ENCODE measurements at places on chromosomes 11 and 22.

- no peak for DNase-seq
These were observed 925 bp upstream of the KCNJ11 start for GRCh38 chr11:17389211-17389956.

- DNase-seq, result no peak
These were observed 17.5 kb downstream of the OR9G1 start for GRCh38 chr11:56716379-56716854.

GRCh38 chr11:44028816-44029506, 18.8 kb upstream of the ACCSL start:
- DNase-seq, result no peak

DNA sequence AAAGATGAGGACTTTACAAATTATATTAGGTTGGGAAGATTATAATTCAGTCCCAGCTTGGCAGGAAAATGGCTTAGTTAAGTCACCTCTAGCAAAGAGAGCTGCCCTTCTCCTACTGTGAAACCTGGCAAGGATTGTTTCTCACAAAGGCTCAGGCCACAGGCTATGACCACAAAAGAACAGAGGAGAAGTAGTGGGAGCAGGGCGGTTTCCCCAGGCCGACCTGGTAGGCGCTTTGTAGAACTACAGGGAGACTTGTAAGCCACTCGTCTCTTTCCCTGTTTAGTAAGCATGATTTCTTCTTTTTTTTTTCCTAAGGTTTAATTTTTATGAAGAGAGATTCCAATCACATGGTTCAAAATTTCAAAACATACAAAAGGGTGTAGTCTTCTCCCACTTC, 4.6 kb downstream of the SNAP29 start:
- no peak for DNase-seq

DNA sequence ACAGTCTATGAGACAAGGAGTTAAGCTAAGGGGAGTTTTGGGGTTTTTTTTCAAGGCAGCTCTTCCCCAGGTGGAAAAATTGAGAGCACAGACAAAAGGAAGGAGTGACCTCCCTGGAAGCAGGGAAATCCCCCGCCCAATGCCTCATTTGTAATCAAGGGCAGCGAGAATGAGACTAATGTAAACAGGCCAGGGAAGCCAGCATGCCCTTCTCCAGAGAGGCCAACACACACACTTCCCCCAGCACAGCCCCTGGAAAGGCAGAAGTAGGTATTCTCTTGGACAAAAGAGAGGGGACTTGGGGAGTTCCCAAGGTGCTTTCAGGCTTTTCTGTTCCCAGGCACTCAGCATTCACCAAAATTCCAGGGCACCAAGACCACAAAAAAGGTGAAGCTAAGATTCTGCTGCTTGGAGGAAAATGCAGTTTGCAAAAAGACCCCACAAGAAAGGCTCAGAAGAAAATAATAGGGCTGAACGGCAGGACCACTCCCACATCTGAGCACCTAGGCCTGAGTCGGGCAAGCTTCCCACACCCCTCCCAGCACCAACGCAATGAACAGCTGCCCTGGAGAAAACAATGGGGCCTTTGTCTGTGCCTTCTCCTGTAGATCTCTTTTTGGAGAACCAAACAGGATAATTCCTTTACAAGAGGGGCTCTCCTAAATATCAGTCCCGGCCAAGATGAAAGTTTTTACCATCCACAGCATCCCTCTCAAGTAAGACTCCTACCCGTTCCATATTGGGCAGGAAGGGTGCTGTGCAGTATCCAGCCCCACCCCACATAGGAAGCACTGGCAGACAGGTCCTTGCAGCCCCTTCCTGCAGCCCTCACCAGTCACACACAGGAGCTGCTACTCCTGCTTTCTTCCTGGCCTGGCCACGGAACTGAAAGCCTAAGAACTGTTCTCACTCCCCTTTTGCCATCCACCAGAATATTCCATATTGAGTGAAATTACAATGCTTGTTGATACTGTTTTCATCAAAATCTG, 70.7 kb upstream of the AKIP1 start:
- DNase-seq, result no peak

DNA sequence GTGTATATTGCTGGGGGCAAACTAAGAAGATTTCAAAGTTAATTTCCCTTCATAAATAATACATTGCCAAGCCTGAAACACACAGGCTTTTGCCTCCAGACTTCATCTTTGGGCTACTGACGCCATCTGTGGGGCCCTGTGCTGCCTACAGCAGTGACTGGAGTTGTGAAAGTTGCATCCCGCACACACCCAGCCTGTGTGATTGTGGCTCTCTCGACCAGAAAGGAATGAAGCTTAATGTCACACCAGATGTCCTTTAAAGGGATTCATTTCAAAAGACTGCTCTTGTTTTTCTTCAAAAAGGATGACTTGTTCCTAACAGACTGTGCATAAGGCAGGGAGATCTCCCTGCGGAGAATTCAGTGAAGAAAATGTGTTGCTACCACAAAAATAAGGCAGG, 210.5 kb downstream of the FAM181B start:
- no peak for DNase-seq

DNA sequence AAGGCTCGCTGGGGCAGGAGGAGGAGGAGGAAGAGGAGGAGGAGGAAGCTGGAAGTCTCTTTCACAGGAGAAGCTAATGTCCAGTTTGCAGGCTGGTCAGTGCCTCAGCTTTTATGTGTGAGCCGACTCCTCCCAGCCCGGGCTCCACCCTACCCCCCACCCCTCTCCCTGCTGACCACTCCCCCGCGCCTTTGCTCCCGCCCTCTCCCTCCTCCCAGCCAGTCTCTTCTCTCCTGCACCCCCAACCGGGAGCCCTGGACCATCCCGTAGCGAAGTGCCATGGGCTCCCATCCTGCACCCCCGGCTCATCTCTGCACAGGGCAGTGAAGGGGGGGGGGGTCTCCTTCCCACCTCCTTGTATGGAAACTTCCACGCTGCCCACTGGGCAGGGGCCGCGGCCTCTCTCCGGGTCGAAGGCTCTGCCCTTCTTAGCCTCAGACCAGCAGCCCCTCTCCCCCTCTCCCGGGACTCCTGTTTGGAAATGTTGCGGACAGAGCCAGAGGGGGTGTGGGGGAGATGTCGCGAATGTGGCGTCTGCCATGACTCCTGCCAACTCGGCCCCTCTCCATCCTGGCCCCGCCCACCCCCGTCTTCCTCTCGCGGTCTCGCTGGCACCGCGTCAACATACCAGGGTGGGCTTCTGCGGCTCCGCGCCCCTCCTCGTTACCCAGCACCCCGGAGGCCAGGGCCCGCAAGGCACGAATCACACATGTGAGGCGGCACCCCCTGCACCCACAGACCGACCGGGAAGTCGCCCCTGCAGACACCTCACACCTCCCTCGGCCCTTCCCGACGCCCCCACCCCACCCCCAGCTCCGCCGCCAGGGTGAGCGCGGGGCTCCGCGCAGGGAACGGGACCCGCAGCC, 1.8 kb downstream of the IGF2 start:
- DNase-seq, result no peak

DNA sequence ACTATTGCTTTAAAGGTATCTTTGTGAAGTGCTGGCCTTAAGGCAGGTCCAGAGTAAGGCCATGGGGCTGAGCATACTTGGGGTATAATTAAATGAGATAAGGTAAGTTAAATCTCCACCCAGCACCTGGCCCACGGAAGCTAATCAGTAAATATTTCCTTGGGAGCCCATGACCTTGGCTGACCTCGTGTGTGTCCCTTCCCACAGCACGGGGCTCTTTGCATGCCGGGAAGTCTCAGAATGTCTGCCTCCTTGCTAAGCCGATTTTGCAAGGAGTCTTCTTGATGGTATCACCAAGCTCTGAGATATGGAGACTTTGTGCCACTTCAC, 46.5 kb downstream of the ADM start:
- DNase-seq, result no peak

DNA sequence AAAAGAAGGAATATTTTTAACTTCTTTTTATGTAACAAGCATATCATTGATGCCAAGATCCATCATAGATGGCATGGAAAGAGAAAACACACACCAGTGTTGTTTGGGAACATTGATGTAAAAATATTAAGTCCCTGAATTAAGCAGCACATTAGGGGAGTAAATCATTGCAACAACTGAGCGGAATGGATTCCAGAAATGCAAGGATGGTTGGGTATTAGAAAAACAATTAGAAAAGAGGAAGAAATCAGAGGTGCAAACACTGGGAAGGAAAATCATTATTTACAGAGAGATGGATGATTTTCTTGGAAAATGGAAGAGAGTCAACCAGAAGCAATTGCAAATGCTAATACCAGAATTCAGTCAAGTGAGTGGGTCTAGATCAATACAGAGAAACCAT, 8.1 kb downstream of the SMIM38 start:
- no peak for DNase-seq

Data from esophagus squamous epithelium (tissue), 5 donors.